ENCODE measurements at places on chromosomes 7 and 10. TPM values are rescaled to one million over a fixed set of nuclear protein-coding genes. Genes with fewer than 3 reads are reported as not detected.

SPDYE9 gene
- total RNA-seq = not detected

SMARCD3 gene
- total RNA-seq = 28.0 TPM

DNA sequence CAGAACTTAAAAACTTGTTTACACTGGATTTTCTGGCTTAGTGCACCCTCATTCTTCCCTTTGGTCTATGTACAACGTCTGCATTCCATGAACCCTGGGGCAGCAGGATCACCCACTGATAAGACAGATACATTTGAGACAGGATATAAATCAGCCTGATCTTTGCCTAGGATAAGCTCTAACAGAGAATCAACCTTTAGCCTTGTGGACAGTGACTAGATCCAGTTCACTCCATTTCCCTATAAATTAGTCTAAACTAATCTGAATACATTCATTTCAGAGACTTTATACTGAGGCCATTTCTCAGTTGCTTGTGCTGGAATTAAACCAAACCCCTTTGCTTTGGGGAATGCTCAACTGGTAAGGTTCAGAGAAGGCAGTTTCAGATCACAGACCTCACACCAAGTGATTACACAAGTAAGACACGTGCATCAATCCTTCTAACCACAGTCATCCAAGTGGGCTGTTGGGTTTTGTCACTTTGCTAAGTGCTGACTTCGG is 639.8 kb upstream of the FZD8 start:
- DNase-seq = no peak
- no peak overlapping the region for H3K4me3 ChIP-seq
- H3K27me3 ChIP-seq = no peaks in the 10 kb centered on the region
- H3K4me1 ChIP-seq = no peaks in the 10 kb centered on the region

DNA sequence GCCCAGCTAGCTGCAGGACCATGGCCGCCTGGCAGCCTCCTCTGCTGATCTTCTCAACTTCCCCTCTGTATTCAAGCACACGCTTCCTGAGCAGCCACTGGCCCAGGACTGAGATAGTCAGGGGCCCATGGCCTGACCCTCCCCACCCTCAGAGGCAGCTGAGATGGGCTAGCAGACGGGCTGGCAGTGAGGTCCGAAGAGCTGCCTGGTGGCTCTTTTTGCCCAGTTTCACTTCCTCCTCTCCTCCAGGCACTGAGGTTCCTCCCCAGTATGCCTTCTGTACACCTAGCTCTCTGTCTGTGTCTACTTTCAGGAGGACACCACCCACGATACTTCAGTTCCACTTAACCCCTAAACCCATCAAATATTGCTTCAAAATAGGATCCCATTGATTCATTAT is 395.6 kb downstream of the TNS3 start:
- no peaks in the 10 kb centered on the region for H3K36me3 ChIP-seq
- H3K4me3 ChIP-seq = no peak overlapping the region
- DNase-seq = no peak
- H3K4me1 ChIP-seq = no peaks in the 10 kb centered on the region
- H3K27me3 ChIP-seq = peaks cover 44% of the 10 kb centered on the region
- H3K27ac ChIP-seq = no peak overlapping the region

GLRX3 gene
- 121 TPM for total RNA-seq

- no peak for DNase-seq
- no peak overlapping the region for H3K27ac ChIP-seq
- H3K4me3 ChIP-seq = no peak overlapping the region
- H3K4me1 ChIP-seq = no peaks in the 10 kb centered on the region
These were observed 304.1 kb downstream of the GRM8 start for GRCh38 chr7:126948664-126949063.

SLC13A1 gene
- not detected for total RNA-seq

All from HFFc6 (cell line).